ENCODE measurements at places on chromosomes 7 and 10.
A peak's percentile ranks its signal among the peaks of the same experiment; 100 is the strongest.

- DNase-seq: no peak
These were observed 60.4 kb downstream of the VIPR2 start for GRCh38 chr7:159084069-159084801.

DNA sequence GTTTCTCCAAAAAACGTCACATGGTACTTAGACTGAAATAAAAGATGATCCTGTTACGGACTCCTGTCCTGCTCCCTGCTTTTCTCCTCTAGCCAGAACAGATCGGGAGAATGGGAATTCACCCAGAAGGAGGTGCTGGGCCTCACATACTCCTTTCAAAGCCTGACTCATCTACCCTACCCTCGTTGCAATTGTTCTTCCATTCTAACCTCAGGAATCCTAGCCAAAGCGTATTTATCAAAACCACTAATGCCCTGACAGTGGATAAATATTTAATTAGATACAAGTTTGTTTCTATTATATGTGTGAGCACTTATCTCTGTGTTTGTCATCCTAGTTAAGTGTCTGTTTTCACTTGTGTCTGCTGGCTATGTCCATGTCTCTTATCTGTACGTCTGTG, 21.7 kb downstream of the ZCWPW1 start:
- no peak for DNase-seq

GRCh38 chr10:14126697-14127440, 203.9 kb downstream of the FRMD4A start:
- DNase-seq: peak; percentile 14

- peak; percentile 50 for DNase-seq
These were observed 146.5 kb upstream of the PRSS1 start for GRCh38 chr7:142602756-142603155.

DNA sequence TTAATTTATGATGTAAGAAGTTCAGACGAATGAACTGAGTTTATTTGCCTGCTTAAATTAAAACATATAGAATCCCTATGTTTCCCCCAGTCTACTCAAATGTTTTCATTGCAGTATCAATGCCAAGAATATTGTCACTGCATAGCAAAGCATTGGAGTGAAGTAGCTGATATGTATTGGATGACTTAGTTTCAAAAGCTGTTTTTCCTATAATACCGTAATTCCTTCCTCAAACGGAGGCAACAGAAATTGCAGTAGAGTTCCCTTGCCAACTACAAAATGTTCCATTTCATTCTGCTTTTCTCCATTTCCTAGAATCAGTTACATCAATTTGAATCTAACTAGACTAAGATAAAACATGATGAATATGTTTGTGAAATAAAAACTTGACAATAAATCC, 174.1 kb downstream of the CNTNAP2 start:
- no peak for DNase-seq

- DNase-seq: no peak
These were observed 370.6 kb downstream of the RPS24 start for GRCh38 chr10:78404296-78404695.

DNA sequence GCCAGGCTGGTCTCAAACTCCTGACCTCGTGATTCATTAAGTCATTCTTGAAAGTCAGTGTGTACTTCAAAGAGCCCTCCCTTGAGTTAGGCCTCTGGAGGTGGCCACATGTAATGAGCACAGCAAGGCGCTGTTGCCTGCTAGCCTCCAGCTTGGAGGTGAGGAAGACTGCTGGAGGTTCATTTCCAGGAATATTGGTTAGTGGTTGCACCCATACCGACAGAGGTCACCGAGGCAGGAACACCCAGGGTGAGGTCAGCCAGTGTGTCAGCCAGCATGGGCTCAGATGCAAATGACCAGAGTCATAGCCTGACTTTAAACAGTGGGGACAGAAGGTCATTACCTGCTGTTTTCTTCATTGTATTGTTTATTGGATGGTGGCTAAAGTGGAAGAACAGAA, 85.0 kb downstream of the PLPP4 start:
- no peak for DNase-seq
